ENCODE measurements at places on chromosomes 7 and 10. TPM values are rescaled to one million over a fixed set of nuclear protein-coding genes. Genes with fewer than 3 reads are reported as not detected.

OR6B1 gene
- not detected for total RNA-seq

DYNC1I1 gene
- not detected for total RNA-seq

PNLIP gene
- total RNA-seq, result not detected

CALCR gene
- not detected for total RNA-seq

TLL2 gene
- not detected for total RNA-seq
